Psoas muscle (tissue), 8 donors: ENCODE measurements at places on chromosomes 12 and 14. TPM values are rescaled to one million over a fixed set of nuclear protein-coding genes. Genes with fewer than 3 reads are reported as not detected.

Gene EMP1
- total RNA-seq: 123 TPM

Gene SLC2A14
- total RNA-seq: 0.37 TPM

Gene ACRBP
- 0.91 TPM for total RNA-seq

Gene KRT8
- 0.74 TPM for total RNA-seq

Gene DCN
- total RNA-seq: 224 TPM

Gene SSPN
- total RNA-seq: 62.8 TPM

Gene ALDH1L2
- 0.93 TPM for total RNA-seq

Gene TAS2R14
- total RNA-seq: 0.30 TPM

Gene WASHC4
- 31.3 TPM for total RNA-seq

Gene SMCO3
- not detected for total RNA-seq

Gene FGD4
- 20.0 TPM for total RNA-seq

Gene TAS2R7
- not detected for total RNA-seq

Gene CISTR
- total RNA-seq: not detected

Gene CYP27B1
- total RNA-seq: 0.50 TPM

Gene CNTN1
- total RNA-seq: 0.49 TPM

Gene PTPRR
- total RNA-seq: 0.32 TPM

Gene VRTN
- not detected for total RNA-seq

Gene RNF212B
- not detected for total RNA-seq

Gene KERA
- not detected for total RNA-seq
